NCI-H774 (cell line): ENCODE measurements at places on chromosomes 16 and 17.

DNA sequence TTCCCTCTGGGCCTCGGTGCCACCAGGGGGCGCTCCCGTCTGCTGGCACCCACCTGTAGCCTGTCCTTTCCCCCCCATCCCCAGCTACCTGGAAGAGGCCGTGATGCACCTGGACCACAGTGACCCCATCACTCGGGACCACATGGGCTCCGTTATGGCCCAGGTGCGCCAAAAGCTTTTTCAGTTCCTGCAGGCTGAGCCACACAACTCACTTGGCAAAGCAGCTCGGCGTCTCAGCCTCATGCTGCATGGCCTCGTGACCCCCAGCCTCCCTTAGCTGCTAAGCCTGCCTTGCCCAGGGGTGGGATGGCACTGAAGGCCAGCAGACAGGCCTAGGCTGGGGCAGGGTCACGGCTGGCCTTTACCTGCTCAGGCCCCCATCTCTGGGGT, 818 bp upstream of the NRN1L start:
- no peak for DNase-seq

DNA sequence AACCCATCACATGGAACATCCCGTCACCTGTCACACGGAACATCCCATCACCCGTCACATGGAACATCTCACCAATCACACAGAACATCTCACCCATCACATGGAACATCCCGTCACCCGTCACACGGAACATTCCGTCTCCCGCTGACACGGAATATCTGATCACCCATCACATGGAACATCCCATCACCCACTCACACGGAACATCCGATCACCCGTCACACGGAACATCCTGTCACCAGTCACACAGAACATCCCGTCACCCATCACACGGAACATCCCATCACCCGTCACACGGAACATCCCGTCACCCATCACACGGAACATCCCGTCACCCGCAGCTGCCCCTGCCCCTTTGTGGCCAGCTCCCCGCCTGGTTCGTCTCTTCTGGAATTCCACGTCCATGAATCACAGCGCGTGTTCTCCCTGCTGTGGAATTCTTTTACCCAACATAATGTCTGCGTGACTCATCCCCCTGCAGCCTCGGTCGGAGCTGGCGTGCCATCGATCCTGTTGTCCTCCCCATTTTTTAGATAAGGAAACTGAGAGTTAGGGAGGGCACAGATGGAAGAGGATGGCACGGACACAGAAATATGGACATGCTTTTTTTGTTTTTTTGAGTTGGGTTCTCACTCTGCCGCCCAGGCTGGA, 5.6 kb downstream of the CPNE7 start:
- no peak for DNase-seq

DNA sequence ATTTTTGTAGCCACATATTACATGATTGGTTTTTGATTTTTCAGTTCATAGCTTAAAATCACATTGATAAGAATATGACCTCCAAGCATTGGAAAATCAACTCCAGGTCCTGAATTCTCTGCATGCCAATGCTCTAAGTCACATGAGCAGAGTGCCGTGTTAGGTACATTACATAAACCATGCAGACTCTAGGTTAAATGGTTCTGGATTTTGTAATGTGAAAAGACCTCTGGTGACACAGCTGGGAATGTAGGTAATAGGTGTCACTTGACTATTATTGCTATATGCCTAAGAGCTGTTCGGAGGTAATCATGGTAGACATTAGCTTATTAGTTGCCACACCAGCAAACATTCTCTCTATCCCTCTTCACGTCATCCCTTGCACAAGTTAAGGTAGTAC, 231.1 kb upstream of the SALL1 start:
- DNase-seq = no peak

DNA sequence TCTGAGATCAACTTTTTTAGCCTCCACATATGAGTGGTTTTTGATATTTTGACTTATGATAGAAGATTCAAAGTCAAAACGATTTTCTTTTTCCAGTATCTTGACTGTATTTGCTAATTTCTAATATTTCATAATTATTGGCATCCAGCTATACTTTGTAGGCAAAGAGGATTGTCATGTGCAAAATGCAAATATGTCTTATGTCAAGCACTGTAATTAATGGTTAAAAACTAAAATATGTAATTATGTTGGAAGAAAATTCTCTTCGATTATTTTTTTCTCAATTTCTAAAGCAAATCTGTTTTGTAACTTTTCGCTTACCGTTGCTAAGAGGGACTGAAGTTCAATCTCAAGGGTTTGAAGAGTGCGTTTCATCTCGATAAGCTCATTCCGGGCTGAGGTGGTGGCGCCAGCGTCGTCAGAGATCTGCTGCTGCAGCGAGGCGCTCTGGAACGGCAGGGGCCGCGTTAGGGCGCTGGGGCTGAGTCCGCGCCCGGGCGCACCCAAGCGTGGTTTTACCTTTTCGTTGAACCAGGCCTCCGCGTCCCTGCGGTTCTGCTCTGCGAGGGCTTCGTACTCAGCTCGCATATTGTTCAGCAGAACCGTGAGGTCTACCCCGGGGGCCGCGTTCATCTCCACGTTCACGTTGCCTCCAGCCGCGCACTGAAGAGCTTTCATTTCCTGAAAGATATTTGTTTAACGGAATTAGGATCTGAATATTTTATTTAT, 3.0 kb downstream of the KRT27 start:
- peak; percentile 33 for DNase-seq

DNA sequence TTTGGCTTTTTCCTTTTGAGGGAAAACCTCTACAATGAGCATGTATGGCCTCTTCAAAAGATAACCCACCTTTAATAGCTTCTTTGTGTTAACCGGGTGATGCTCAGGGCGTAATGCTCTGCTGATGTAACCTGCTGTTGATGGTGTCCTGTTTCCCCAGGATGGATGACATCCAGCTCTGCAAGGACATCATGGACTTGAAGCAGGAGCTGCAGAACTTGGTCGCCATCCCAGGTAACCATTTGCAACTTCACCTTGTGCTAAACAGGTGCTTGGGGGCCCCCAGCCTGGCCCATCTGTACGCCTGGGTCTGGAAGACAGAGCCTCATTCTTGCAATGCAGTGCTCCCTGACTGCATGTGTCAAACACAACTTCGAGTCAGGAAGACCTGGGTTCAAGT, 75.1 kb downstream of the MARF1 start:
- DNase-seq = no peak

DNA sequence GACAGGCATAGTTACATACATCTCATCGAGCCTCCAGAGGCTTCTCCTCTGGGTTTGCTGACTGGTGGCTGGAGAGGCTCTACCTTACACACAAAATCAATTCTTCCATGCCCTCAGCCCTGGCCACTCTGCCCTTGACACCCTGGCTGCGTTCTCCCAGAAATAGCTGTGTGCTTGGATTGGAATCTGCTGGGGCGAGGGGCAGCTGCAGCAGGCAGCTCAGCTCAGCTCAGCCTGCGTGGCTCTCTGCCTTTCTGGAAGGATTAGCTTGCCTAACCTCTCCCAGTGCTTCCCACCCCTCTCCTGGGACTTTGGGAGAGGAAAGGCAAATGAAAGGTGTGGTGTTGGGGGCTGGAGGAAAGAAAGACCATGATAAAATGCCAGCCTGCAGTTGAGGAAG, 216.1 kb downstream of the ENGASE start:
- no peak for DNase-seq

- no peak for DNase-seq
These were observed 13.7 kb downstream of the ACSM1 start for GRCh38 chr16:20683812-20684211.

DNA sequence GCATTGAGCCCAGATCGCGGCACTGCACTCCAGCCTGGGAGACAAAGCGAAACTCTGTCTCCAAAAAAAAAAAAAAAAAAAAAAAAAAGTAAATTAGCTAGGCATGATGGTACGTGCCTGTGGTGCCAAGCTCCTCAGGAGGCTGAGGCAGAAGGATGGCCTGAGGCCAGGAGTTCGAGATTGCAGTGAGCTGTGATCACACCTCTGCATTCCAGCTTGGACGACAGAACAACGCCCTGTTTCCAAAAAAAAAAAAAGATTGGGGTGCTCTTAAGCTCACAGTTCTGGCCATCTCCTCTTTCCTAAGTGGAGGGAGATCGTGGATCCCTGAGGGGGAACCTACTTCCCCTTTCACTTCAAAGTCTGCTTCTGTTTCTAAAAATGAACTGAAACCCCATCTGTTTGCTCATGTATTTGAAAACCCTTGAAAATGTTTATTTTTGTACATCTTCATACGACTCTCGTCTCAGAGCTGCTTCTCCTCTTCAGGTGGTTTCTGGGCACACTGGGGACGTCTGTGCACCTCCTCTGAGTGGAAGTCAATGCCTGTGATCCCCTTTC, 138.8 kb downstream of the PRKCA start:
- DNase-seq = no peak

DNA sequence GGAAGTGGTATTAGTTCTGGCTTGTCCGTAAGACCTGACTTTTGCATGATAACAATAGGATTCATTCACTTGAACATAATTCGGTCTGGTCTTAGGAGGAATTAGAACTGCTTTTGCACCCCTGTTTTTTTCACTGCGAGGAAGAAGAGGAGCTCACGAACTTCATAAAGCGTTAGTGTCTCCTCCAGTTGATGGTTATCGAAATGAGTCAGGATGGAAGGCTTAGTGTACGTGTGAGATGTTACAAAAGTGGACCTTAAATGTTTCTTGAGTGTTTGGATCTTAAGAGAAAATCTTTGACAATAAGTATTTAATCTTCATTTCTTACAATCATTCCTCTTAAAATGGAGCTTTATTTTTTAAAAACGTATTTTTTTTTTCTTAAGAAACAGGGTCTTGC, 52.8 kb downstream of the USP10 start:
- no peak for DNase-seq

DNA sequence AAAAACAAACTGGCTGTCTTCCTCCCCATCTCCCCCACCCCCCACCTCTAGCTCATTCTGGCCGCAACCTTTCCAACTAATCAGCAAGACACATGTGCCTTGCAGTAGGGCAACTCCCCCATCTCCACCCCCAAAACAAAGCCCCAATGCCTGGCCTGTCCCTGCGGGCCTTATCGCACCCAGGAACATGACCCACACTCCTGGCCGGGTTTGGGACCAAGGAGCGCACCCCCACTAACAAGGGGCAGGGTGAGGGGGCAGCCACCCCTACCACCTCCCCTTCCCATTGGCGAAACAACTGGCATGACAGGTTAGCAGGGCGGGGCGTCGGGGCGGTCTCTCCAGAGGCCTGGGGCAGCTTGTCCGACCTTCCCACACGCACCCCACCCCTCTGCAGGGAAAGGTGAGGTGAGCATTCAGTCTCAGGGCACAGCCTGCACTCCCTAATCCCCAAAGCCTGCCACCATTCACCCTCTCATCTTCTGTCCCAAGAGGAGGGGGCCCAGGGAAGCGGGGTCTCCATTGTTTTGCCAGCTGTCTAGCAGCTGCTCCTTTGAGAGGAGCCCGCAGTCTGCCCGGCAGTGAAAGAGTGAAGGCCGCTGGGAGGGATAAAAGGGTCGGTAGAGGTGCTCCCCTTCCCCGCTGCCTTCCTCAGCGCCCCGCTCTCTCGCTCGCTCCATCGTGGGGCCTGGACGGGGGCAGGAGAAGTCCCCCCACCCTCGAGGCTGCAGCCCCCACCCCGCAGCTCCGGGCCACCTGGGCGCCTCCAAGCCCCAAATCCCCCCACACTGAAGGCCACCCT, 765 bp downstream of the MYO18A start:
- DNase-seq = peak; percentile 41

GRCh38 chr17:74739227-74739831, 2.3 kb downstream of the RAB37 start:
- no peak for DNase-seq

- DNase-seq = no peak
These were observed 18.2 kb upstream of the QRICH2 start for GRCh38 chr17:76326306-76326705.

GRCh38 chr17:28413804-28414203, 7.8 kb upstream of the SLC46A1 start:
- no peak for DNase-seq

- no peak for DNase-seq
These were observed 140.0 kb upstream of the DNAH9 start for GRCh38 chr17:11458279-11458678.

GRCh38 chr17:20228410-20228809, 219.3 kb downstream of the SPECC1 start:
- no peak for DNase-seq

DNA sequence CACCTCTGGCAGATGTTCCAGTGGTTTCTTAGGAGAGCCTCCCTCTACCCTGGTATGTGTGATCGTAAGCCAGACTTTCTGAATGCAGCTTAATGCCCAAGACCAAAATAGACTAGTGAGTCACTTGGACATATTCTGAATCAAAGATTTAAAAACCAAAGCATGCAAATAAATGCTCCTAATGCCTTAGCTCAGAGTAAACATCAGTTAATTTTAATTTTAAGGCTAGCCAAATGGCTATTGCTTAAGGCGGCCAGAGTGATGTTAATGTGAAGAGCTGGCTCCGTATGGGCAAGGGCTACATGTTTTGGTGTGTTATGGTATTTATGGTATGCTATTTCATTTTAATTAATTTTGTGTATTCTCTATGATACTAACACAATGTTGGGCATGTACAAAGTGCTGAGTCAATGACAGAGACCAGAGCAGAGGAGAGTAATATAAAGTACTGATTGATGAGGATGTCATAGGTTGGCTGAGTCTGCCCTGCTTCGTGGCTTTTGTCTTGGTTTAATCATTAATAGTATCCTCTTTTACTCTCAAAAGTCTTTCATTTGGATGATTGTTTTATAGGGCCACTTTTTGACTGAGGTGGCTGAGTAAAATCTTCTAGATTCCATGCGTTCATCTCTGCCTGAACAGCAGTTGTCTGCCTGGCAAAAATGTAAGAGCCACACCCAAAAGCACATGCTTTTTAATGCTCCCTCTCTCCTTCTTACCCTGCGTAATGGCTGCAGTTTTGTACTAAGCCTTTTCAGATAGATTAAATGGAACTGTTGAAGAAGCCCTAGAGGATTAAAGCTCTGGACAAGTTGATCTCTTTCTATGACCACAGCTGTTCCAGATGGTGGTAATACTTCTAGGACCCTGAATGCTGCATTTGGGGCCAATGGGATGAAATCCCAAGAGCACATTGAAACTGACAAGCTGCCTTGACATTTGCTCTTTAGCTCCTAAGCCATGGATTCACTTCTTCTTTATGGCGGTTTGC, 59.6 kb downstream of the MAP2K6 start:
- no peak for DNase-seq

DNA sequence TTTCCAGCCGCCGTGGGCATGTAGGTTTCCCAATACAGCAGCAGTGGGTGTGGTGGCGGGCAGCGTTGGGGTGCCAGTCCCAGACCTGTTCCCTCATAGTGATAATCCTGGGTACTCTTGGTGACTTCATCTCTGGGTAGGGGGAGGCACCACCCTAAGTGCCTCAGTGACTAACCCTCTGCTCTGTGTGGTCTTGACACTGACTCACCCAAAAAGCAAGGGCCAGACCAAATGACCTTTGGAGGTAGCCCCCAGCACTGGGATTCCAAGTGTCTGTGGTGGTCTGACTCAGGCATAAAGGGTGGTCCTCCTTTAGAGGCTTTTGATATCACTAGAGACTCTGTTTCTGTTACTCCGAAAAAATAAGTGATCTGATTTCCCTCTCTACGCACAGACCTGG, 908 bp downstream of the CALB2 start:
- no peak for DNase-seq
